ENCODE measurements at places on chromosomes 11 and 22.

DNA sequence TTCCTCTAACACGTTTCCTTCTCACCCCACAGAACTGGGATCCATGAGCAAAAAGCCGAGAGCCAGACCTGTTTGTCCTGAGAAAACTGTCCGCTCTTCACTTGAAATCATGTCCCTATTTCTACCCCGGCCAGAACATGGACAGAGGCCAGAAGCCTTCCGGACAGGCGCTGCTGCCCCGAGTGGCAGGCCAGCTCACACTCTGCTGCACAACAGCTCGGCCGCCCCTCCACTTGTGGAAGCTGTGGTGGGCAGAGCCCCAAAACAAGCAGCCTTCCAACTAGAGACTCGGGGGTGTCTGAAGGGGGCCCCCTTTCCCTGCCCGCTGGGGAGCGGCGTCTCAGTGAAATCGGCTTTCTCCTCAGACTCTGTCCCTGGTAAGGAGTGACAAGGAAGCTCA is 24.0 kb downstream of the CD5 start:
- DNase-seq: no peak

- DNase-seq: no peak
Measured at GRCh38 chr11:93024369-93024768, 54.9 kb downstream of the MTNR1B start.

- no peak for DNase-seq
Measured at GRCh38 chr11:1456176-1456575, 30.4 kb downstream of the MOB2 start.

- DNase-seq: no peak
Measured at GRCh38 chr11:57778318-57779037, 16.9 kb downstream of the CTNND1 start.

DNA sequence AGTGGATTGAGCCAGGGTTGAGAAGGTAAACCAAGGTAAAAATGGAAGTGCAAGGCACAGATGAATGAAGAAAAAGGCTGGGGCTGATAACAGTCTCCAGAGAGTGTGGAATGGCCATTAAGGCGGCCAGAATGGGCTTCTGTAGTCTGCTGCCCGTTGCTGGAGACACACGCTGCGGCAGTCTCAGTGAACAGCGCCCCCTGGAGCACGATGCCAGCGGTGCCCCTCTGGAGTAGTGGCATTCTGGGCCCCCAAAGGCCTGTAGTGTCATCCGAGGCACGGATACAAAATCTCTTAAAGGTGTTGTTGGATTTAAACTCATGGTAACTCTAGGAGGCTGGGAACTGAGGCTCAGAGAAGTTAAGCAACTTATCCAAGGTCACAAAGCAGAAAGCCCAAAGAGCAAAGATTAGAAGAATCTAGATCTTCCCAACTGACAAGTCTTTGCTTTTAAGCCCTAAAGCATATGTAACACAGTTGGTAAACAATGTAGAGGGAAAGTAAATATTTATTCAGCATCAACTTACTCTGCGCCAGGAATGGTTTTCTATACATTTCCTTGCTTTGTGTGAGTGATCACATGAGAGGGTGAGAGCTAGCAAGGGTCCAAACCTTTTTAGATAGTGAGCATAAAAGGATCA is 18.2 kb downstream of the KCNJ1 start:
- peak; percentile 52 for DNase-seq
